ENCODE measurements at places on chromosomes 5 and 9.

- peak; percentile 91 for DNase-seq
Observed at GRCh38 chr5:179550511-179551342, at the start of gene RUFY1. TSS of gene RUFY1 (plus strand) at chr5:179550554. CDS start at chr5:179550570, 16 bp downstream.

GRCh38 chr9:107539427-107540163, 50.0 kb upstream of the KLF4 start:
- no peak for DNase-seq

DNA sequence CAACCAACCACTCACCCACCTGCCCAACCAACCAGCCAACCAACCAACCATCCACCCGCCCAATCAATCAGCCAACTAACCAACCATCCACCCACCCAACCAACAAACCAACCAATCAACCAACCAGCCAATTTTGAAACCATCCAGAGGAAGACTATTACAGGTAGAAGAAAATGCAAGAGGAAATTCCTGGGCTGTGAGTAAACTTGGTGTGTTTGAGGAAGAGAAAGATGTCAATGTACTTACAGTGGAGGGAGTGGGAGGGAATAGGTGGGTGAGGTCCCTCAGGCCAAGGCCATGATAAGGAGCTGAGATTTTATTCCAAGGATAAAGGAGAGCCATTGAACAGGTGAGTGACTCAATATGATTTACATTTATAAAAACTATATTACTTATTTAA, 30.4 kb downstream of the C9orf57 start:
- DNase-seq = no peak

DNA sequence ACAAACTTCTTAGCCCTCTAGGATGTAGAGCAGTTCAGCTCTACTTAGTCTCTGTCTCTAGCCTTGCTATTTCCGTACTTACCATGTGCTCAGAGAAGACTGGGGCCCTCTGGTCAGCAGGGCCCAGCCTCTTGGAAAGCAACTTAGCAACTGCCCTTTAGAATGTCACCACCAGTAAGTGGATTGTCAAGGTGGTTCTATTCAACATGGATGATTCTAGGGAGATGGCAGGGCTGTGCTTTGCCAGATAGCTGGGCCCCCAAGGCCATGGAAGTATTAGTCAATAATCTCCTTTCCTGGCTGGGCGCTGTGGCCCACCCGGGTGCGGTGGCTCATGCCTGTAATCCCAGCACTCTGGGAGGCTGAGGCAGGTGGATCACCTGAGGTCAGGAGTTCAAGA, 177.6 kb upstream of the MVB12B start:
- DNase-seq = no peak

- no peak for DNase-seq
Observed at GRCh38 chr9:18611971-18612370, 138.0 kb downstream of the ADAMTSL1 start.

DNA sequence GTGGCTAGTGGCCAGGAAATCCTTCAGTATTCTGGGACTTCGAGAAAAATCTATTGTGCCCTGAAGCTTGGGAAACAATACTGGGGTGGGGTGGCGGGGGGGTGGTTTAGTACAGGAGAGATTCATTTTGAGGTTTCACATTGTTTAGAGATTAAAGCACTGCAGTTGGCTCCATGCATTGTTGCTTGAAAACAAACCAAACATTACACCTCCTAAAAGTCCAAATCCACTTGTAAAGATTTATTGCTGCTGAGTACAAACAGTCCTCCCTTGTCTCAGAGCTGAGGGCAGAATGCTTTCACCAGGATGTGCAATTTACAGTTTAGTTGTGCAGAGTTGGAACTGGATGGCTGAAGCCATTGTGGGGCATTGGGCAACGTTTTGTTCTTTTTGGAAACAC, 49.4 kb downstream of the GGTA1 start:
- DNase-seq = no peak

GRCh38 chr5:134227776-134228175, 1.9 kb upstream of the PPP2CA start:
- DNase-seq = no peak

DNA sequence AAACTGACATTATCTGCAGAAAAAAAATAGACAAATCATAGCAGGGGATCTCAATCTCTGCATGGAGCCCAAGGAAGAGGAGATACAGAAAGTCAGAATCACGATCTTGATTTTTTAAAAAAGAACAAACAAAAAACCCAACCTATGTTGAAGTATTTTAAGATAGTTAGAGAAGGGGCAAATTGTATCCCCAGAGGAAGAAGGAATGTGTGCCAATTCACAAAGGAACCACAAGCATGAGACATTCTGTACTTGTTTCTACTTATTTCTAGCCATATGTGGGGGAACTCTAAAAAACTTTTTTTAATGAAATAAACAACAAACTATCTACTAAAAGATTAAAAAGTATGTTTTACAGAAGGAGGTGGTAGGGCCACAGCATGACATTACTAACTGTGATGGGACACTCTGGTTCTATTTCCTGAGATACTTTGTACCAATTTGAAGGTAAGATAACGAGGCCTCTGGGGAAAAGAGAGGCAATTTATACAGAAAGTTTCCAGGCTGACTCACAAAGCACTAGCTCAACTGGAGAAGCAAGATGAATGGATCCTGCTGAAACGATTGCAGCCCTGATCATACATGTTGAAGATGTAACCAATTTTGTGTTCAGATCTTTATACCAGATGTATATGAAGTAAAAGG, 22.5 kb downstream of the RANBP3L start:
- no peak for DNase-seq

Data from C1 segment of cervical spinal cord (tissue), 14 donors.